Ovary (tissue), 10 donors: ENCODE measurements at places on chromosomes 1 and 21. TPM values are rescaled to one million over a fixed set of nuclear protein-coding genes. Genes with fewer than 3 reads are reported as not detected.

SLC30A1 gene
- total RNA-seq = 18.2 TPM

EPHB2 gene
- 55.1 TPM for total RNA-seq

OR2T11 gene
- total RNA-seq = not detected

TBX19 gene
- total RNA-seq = 4.1 TPM

MAP10 gene
- total RNA-seq = 2.0 TPM

LCE6A gene
- total RNA-seq = not detected

FALEC gene
- 0.86 TPM for total RNA-seq

AIRE gene
- not detected for total RNA-seq

DNA sequence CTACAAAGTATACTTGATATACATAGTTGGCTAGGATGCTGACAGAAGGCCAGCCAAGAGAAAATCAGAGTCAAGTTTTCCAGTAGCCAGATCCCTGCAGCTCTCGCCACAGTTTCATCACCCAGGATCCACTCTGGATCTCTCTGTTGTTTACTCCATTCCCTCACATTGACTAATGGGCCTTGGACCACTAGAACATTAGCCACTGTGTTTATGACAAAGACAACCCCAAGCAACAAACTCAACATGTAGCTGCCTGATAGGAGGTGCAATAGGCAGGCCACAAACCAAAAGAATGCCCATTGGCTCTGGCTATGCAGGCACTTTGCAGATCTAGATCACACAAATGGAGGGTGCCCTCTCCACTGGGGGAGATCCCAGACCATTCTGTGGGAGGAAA lies 44.2 kb downstream of the ARHGEF11 start:
- no peaks in the 10 kb centered on the region for H3K27me3 ChIP-seq
- peaks cover 2% of the 10 kb centered on the region for H3K4me1 ChIP-seq
- H3K27ac ChIP-seq = no peak overlapping the region
- H3K4me3 ChIP-seq = no peak overlapping the region
- no peaks in the 10 kb centered on the region for H3K36me3 ChIP-seq
- DNase-seq = no peak

- H3K27ac ChIP-seq = no peak overlapping the region
- no peaks in the 10 kb centered on the region for H3K27me3 ChIP-seq
- H3K36me3 ChIP-seq = no peaks in the 10 kb centered on the region
- peaks cover 15% of the 10 kb centered on the region for H3K4me1 ChIP-seq
- no peak for DNase-seq
- H3K4me3 ChIP-seq = no peak overlapping the region
Observed at GRCh38 chr1:119550381-119550780, 43.4 kb downstream of the HSD3B1 start.

- no peaks in the 10 kb centered on the region for H3K36me3 ChIP-seq
- H3K27me3 ChIP-seq = no peaks in the 10 kb centered on the region
- DNase-seq = no peak
- H3K4me3 ChIP-seq = no peak overlapping the region
- peaks cover 2% of the 10 kb centered on the region for H3K4me1 ChIP-seq
Observed at GRCh38 chr1:72568113-72568512, 285.8 kb upstream of the NEGR1 start.

DNA sequence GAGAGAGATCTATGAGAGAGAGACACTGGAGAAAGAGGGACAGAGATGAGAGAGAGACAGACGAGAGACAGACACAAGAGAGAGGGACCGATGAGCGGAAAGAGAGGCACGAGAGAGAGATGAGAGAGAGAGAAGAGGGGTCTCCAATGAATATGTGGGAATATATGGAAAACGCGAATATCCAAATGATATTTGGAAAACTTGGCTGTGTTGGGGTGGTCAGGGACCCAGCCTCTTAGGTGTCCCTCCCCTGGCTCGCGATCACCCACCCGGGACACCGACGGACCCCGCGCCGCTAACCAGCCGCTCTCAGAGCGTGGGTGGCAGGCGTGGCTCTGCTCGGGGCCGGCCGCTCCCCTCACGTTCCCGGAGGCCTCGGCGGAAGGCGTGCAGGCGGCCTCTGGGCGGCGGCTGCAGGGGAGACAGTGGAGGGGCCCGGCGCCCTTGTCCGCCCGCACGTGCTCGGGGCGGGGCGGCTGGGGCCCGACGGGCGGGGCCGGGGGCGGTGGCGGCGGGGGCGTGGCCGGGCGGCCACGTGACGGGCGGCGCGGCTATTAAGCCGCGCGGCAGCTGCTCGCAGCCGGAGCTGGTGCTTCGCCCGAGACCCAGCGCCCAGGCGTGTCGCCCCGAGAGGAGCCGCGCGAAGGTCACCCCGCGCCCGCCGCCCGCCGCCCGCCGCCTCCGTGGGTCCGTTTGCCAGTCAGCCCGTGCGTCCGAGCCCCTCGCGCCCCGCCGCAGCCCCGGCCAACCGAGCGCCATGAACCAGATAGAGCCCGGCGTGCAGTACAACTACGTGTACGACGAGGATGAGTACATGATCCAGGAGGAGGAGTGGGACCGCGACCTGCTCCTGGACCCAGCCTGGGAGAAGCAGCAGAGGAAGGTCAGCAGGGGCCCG lies at the start of gene ACTN2:
Gene ACTN2, plus strand, starts transcription at position 583 of the 898 bp plus-strand sequence. Its CDS starts 175 bp downstream, at position 758.
- no peak within 1 kb of the TSS for H3K27ac ChIP-seq
- H3K36me3 ChIP-seq = no peaks in the 10 kb centered on the region
- peak; percentile 72 for DNase-seq
- H3K27me3 ChIP-seq = no peaks in the 10 kb centered on the region

GRCh38 chr1:178939338-178940067 lies 68.6 kb upstream of the ANGPTL1 start:
- no peak overlapping the region for H3K4me3 ChIP-seq
- H3K27me3 ChIP-seq = no peaks in the 10 kb centered on the region
- no peak for DNase-seq
- peak overlapping the region; percentile 65 for H3K27ac ChIP-seq
- H3K36me3 ChIP-seq = no peaks in the 10 kb centered on the region

DNA sequence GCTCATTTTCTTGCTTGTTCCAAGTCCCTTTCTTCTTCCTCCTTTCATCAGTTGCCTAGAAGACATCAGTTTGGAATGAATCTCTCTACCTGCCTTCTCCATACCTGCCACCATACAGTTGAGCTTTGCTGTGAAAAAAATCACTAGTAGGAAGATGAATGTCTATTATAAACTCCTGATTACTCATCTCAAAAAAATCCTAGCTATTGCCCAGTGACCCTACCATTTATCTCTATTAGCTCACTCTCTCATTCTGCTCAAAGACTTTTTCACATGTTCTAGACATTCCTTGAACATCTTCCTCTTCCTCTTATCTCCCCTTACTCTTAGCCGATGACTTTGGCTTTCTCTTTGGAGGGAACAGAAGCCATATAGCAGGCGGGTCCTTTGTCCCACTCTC lies 49.7 kb upstream of the HMGB4 start:
- H3K27me3 ChIP-seq = no peaks in the 10 kb centered on the region
- DNase-seq = no peak
- H3K4me1 ChIP-seq = no peaks in the 10 kb centered on the region
- H3K4me3 ChIP-seq = no peak overlapping the region

DNA sequence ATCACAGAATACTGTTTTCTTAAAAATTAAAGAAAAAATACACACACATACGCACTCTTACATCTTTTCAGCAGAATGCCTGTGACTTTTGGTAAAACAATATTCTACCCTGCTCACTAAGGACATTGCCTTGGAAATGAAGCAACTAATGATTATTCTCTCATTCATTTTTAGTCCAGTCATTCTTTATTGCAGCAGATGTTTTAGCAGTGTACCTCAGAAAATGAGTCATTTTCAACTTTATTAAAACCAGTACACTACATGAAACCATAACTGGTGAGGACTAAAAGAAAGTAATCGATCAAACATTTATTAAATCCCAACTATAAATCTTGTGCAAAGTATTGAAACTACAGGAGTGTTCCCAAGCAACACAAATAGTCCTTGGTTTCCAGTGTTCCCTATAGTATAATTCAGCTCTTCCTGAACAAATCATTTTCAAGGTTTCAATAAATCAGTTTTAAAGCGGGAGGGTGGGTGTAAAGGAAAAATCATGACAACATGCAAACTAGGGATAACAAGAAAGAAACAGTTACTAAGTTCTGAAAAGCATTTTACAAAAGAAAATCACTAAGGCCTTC lies 114.2 kb downstream of the ADGRL4 start:
- H3K4me3 ChIP-seq = no peak overlapping the region
- no peak for DNase-seq
- no peak overlapping the region for H3K27ac ChIP-seq
- no peaks in the 10 kb centered on the region for H3K27me3 ChIP-seq
- no peaks in the 10 kb centered on the region for H3K4me1 ChIP-seq

- no peaks in the 10 kb centered on the region for H3K4me1 ChIP-seq
- H3K27ac ChIP-seq = no peak overlapping the region
- DNase-seq = no peak
- H3K27me3 ChIP-seq = no peaks in the 10 kb centered on the region
- no peak overlapping the region for H3K4me3 ChIP-seq
- no peaks in the 10 kb centered on the region for H3K36me3 ChIP-seq
Observed at GRCh38 chr1:94362466-94363058, 55.6 kb upstream of the ABCD3 start.

DNA sequence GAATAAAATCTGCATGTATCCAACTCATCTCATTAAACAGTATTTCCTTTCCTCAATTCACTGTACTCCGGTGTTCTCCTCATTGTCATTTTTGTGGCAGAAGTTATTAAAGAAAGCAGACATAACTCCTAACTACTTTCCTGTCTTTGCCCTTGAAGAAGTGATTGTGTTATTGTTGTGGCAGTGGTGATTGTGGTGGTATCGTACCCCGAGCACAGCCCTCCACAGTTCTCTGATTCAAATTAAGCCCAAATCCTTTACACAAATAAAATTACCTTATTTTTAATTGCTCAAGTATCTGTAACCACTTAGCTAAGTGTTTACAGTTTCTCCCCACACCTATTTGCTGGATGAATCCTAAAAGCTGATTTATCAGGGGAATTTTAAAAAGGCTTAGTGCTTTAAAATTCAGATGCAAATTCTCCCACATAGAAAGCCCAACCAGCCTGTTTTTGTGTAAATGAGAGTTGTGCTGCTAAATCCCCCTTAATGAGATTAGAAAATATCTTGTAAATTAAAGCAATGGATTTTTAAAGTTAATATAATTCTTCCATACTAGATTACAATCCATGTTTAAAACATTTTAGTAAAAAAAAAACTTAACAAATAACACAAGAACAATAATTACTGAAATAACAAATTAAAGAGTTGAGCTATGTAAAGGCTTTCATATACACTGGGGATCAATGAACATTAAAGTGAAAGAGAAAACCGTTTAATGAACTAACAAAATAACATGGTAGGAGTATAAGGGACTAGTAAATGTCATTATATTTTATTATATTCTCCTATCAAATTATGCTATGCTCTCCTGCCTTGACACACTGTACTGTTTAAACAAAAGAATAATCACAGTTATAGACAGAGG lies 259.0 kb downstream of the NEGR1 start:
- no peak overlapping the region for H3K27ac ChIP-seq
- DNase-seq = no peak
- H3K4me1 ChIP-seq = no peaks in the 10 kb centered on the region
- H3K4me3 ChIP-seq = no peak overlapping the region

GRCh38 chr1:179296356-179297104 lies 2.9 kb downstream of the SOAT1 start:
- no peaks in the 10 kb centered on the region for H3K27me3 ChIP-seq
- no peaks in the 10 kb centered on the region for H3K36me3 ChIP-seq
- H3K4me1 ChIP-seq = peaks cover 2% of the 10 kb centered on the region
- no peak for DNase-seq
- H3K27ac ChIP-seq = no peak overlapping the region

GRCh38 chr1:88179943-88180342 lies 504.1 kb upstream of the PKN2 start:
- DNase-seq = no peak
- no peak overlapping the region for H3K27ac ChIP-seq
- H3K4me1 ChIP-seq = peaks cover 4% of the 10 kb centered on the region
- H3K27me3 ChIP-seq = no peaks in the 10 kb centered on the region

DNA sequence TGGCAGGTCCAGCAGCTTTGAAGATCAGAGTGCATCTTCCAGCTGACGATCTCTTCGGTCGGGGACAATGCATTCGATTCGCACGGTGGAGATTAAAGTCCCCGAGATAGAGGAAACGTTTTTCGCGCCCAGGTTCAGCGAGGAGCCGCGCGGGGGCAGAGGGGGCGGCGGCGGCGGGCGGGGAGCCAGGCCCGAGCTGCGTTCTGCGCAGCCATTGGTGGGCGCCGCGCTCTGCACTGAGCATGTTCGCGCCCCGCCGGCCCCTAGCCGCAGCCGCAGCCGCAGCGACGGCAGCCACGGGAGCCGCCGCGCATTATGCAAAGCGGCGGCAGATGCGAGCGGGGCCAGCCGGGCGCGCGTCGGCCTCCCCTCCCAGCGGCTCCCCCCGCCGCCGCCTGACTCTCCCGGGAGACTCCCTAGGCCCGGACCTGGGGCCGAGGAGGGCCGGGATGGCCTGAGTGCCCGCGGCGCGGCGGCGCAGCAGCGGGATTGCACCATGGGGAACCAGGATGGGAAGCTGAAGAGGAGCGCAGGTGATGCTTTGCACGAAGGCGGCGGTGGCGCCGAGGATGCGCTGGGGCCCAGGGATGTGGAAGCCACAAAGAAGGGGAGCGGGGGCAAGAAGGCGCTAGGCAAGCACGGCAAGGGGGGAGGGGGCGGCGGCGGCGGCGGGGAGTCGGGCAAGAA lies at the start of gene FMN2:
Gene FMN2, plus strand, starts transcription at position 270 of the 687 bp plus-strand sequence. Its CDS starts 227 bp downstream, at position 497.
- DNase-seq = no peak
- H3K4me1 ChIP-seq = no peaks in the 10 kb centered on the region
- H3K36me3 ChIP-seq = no peaks in the 10 kb centered on the region
- peak within 1 kb of the TSS; percentile 46 for H3K27ac ChIP-seq
- H3K27me3 ChIP-seq = no peaks in the 10 kb centered on the region

- H3K36me3 ChIP-seq = no peaks in the 10 kb centered on the region
- no peak overlapping the region for H3K27ac ChIP-seq
- H3K27me3 ChIP-seq = no peaks in the 10 kb centered on the region
Observed at GRCh38 chr1:149962736-149963135, 26.1 kb upstream of the MTMR11 start.

GRCh38 chr1:182652933-182653332 lies 31.5 kb downstream of the RGS8 start:
- no peaks in the 10 kb centered on the region for H3K27me3 ChIP-seq
- H3K4me1 ChIP-seq = no peaks in the 10 kb centered on the region
- H3K36me3 ChIP-seq = no peaks in the 10 kb centered on the region
- H3K27ac ChIP-seq = no peak overlapping the region
- no peak overlapping the region for H3K4me3 ChIP-seq

GRCh38 chr1:36342426-36343185 lies 19.2 kb upstream of the EVA1B start:
- H3K4me3 ChIP-seq = no peak overlapping the region
- peak; percentile 62 for DNase-seq
- no peaks in the 10 kb centered on the region for H3K36me3 ChIP-seq
- no peaks in the 10 kb centered on the region for H3K27me3 ChIP-seq
- H3K27ac ChIP-seq = peak overlapping the region; percentile 13
- H3K4me1 ChIP-seq = no peaks in the 10 kb centered on the region

DNA sequence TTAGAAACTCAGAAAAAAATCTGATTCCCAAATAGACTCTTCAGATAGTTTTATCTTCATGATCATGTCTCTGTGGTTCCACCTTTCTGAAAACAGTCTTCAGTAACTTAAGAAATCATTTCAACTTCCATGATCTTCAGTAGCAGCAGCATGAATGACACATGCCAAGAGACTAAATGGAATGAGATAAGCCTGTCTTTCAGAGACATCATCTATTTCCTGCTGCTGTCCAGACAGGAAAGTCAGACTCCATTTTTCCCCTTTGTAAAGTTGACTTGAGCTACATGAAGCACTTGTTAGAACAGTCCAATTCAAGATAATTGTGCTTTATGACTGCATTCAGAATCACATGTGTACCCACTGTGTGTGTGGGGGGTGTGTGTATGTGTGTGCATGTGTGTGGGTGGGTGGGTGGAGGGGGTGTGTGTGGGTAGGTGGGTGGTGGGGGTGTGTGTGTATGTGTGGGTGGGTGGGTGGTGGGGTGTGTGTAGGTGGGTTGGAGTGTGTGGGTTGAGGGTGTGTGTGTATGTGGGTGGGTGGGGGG lies 58.8 kb downstream of the CLIC4 start:
- H3K4me1 ChIP-seq = peaks cover 4% of the 10 kb centered on the region
- no peaks in the 10 kb centered on the region for H3K27me3 ChIP-seq
- no peak overlapping the region for H3K4me3 ChIP-seq
- H3K27ac ChIP-seq = no peak overlapping the region
- no peaks in the 10 kb centered on the region for H3K36me3 ChIP-seq
